Stomach (tissue), 19 donors: ENCODE measurements at places on chromosomes 11 and 22. TPM values are rescaled to one million over a fixed set of nuclear protein-coding genes. Genes with fewer than 3 reads are reported as not detected.
A peak's percentile ranks its signal among the peaks of the same experiment; 100 is the strongest.

DNA sequence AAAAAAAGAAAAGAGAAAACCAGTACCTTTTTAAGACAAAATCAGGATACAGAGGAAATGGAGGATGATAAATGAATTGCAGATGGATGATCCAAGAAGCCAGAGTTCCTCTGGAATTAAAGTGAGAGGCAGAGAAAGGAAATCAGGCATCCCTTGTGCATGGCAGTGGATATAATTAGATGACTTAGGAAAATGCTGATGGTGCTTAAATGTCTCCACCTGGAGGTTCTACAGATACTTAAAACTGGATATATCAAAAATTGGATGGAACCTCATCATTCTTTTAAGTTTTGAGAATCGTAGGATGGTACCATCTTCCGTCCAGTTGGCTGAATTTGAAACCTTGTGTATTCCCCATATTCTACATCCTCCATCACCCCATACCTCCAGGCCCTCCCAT, 1040.0 kb downstream of the NTM start:
- no peak overlapping the region for H3K27ac ChIP-seq
- no peaks in the 10 kb centered on the region for H3K36me3 ChIP-seq
- no peak overlapping the region for H3K4me3 ChIP-seq
- H3K4me1 ChIP-seq, result no peaks in the 10 kb centered on the region
- DNase-seq, result no peak

SYNGR1 gene
- total RNA-seq, result 5.5 TPM

- no peaks in the 10 kb centered on the region for H3K4me1 ChIP-seq
- no peak overlapping the region for H3K4me3 ChIP-seq
- no peak overlapping the region for H3K27ac ChIP-seq
- H3K36me3 ChIP-seq, result peaks cover 9% of the 10 kb centered on the region
Measured at GRCh38 chr11:94450048-94450447, 43.6 kb downstream of the MRE11 start.

DNA sequence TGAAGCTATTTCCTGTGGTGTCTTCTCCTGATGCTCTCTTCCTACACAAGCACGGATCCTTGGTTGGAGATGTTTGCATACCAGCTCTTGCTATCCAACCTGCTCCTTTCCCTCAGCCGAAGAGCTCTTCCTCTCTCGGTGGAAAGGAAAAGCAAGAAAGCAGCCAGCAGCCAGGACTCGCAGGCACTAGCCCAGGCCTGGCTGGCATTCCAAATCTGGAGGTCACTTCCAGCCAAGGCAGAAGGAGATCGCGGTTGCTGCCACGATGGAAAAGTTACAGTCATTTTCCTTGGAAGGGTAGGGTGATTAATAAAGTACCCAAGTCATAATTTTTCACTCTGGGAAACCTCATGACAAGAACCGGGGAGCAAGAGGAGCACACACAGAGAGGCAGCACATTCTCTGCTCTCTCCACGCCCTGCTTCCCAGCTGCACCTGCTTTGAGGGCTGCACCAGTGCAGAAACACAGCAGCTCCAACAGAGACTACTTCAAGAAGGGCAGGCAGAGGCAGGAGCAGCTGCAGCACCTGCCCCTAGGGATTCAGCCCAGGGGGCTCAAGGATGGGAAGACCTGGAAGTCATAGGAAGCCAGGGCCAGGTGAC, 399.3 kb downstream of the CADM1 start:
- no peaks in the 10 kb centered on the region for H3K27me3 ChIP-seq
- no peak for DNase-seq
- H3K4me3 ChIP-seq, result no peak overlapping the region

- H3K27me3 ChIP-seq, result no peaks in the 10 kb centered on the region
- no peak overlapping the region for H3K4me3 ChIP-seq
- H3K4me1 ChIP-seq, result peaks cover 7% of the 10 kb centered on the region
- no peaks in the 10 kb centered on the region for H3K36me3 ChIP-seq
- DNase-seq, result no peak
Measured at GRCh38 chr11:128860571-128861361, 6.3 kb downstream of the KCNJ1 start.

- no peak overlapping the region for H3K4me3 ChIP-seq
- H3K27ac ChIP-seq, result no peak overlapping the region
- DNase-seq, result no peak
- H3K36me3 ChIP-seq, result no peaks in the 10 kb centered on the region
Measured at GRCh38 chr11:41419901-41420300, 39.6 kb downstream of the LRRC4C start.

- DNase-seq, result no peak
- no peaks in the 10 kb centered on the region for H3K4me1 ChIP-seq
- no peak overlapping the region for H3K4me3 ChIP-seq
- H3K27me3 ChIP-seq, result no peaks in the 10 kb centered on the region
- H3K27ac ChIP-seq, result no peak overlapping the region
Measured at GRCh38 chr11:64368673-64369074, 9.7 kb downstream of the RPS6KA4 start.

DNA sequence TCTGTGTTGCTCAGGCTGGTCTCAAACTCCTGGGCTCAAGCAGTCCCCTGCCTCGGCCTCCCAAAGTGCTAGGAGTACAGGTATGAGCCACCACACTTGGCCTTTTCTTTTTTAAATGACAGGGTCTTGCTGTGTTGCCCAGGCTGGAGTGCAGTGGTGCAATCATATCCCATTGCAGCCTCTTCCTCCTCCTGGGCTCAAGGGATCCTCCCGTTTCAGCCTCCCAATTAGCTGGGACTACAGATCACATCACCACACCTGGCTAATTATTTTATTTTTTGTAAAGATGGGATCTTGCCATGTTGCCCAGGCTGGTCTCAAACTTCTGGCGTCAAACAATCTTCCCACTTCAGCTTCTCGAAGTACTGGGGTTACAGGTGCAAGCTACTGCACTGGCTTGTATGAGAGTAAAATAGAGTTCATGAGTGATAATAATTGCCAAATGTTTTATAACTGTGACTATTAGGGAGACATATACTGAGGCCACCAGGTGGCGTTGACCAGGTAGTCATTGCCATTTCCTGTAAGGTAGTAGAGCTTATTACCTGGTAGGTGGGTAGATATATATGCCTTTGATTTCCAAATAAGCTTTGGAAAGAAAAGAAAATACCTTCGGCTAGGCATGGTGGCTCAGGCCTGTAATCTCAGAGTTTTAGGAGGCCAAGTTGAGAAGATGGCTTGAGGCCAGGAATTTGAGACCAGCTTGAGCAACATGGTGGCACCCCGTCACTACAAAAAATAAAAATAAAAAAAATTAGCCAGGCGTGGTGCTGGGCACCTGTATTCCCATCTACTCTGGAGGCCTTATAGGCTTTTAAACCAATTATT, 5.4 kb downstream of the FDX1 start:
- H3K27me3 ChIP-seq, result no peaks in the 10 kb centered on the region
- peaks cover 26% of the 10 kb centered on the region for H3K36me3 ChIP-seq
- peak; percentile 66 for DNase-seq
- H3K4me1 ChIP-seq, result peaks cover 72% of the 10 kb centered on the region
- no peak overlapping the region for H3K4me3 ChIP-seq

- no peaks in the 10 kb centered on the region for H3K27me3 ChIP-seq
- H3K4me3 ChIP-seq, result no peak overlapping the region
- peaks cover 37% of the 10 kb centered on the region for H3K4me1 ChIP-seq
- peak; percentile 66 for DNase-seq
Measured at GRCh38 chr22:46829941-46830715, 67.7 kb downstream of the TBC1D22A start.

KRTAP5-1 gene
- not detected for total RNA-seq

DNA sequence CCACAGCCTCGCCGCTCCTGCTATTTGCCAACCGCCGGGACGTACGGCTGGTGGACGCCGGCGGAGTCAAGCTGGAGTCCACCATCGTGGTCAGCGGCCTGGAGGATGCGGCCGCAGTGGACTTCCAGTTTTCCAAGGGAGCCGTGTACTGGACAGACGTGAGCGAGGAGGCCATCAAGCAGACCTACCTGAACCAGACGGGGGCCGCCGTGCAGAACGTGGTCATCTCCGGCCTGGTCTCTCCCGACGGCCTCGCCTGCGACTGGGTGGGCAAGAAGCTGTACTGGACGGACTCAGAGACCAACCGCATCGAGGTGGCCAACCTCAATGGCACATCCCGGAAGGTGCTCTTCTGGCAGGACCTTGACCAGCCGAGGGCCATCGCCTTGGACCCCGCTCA, 35.5 kb downstream of the LRP5 start:
- peaks cover 41% of the 10 kb centered on the region for H3K4me1 ChIP-seq
- no peak overlapping the region for H3K4me3 ChIP-seq
- no peak for DNase-seq
- H3K36me3 ChIP-seq, result peaks cover 8% of the 10 kb centered on the region

OOSP3 gene
- total RNA-seq, result not detected

- DNase-seq, result no peak
- no peak overlapping the region for H3K27ac ChIP-seq
- H3K36me3 ChIP-seq, result peaks cover 44% of the 10 kb centered on the region
- no peak overlapping the region for H3K4me3 ChIP-seq
- no peaks in the 10 kb centered on the region for H3K4me1 ChIP-seq
Measured at GRCh38 chr11:103157542-103157941, 48.3 kb downstream of the DYNC2H1 start.

DNA sequence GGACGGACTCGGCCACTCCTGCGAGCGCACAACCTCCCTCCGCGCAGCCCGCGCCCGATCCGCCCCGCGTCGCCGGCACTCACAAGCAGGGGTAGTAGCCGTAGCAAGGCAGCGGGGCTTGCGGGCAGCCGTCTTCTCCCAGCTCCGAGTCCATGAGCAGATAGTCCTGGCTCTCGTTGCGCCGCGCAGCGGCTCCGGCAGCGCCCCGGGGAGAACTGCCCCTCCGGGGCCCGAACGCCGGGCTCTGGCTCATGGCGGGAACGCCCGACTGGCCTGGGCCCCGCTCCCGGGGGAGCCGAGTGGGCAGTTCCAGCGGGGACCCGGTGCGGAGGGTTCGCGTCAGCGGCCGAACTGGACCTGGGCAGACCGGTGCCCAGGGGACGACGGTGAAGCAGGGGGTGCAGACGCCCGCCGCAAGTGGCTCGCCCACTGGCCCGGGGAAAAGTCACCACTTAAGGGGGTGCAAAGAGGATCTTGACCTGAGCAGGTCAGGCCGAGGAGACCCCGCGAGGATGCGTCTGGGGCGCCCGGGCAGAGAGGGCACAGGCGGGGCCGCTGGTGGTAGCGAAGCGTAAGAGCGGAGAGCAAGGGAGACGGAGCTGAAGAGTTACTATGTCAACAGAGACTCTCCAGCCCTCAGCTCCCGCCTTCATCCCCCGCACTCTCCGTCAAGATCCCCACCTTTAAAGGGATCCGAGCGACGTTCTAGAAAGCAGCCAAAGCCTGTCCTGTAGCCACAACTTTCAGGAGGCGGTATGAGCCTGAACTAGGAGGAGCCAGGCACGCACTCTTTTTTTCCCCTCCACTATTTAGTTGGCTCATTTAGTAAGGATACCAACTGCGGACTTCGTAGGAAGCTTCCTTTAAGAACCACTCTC, at the start of gene TRPC6:
Gene TRPC6 (minus strand): TSS at position 757 of the 878 bp plus-strand sequence. CDS start 504 bp downstream, at position 253.
- H3K27me3 ChIP-seq, result peaks cover 20% of the 10 kb centered on the region
- H3K36me3 ChIP-seq, result no peaks in the 10 kb centered on the region
- peak within 1 kb of the TSS; percentile 48 for H3K4me3 ChIP-seq
- DNase-seq, result no peak
- peak within 1 kb of the TSS; percentile 64 for H3K27ac ChIP-seq

DNA sequence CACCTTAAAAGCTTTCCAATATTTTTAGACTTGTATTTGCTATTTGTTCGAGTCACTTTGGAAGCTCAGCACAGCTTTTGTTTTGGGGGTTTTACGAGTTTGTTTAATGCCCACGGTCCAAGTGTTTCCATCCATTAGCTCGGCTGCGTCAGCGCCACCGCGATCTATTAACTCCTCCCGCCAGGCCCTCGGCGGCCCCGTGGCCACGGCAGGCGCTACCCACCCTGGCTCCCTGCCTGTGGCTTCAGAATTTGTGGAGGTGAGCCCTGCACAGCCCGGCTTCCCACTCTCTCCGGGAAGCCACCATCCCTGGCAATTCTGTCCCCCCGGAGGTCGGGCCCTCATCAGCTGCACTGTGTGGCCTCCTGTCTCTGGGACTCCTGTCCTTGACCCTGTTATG, 648.5 kb downstream of the BRD1 start:
- H3K4me3 ChIP-seq, result no peak overlapping the region
- no peak overlapping the region for H3K27ac ChIP-seq
- no peaks in the 10 kb centered on the region for H3K4me1 ChIP-seq
- no peak for DNase-seq
